Gastroesophageal sphincter (tissue), 4 donors: ENCODE measurements at places on chromosomes 3 and 15.

GRCh38 chr3:48118322-48118721 lies 69.9 kb downstream of the CDC25A start:
- no peak overlapping the region for H3K27ac ChIP-seq
- no peaks in the 10 kb centered on the region for H3K4me1 ChIP-seq
- H3K36me3 ChIP-seq = no peaks in the 10 kb centered on the region

DNA sequence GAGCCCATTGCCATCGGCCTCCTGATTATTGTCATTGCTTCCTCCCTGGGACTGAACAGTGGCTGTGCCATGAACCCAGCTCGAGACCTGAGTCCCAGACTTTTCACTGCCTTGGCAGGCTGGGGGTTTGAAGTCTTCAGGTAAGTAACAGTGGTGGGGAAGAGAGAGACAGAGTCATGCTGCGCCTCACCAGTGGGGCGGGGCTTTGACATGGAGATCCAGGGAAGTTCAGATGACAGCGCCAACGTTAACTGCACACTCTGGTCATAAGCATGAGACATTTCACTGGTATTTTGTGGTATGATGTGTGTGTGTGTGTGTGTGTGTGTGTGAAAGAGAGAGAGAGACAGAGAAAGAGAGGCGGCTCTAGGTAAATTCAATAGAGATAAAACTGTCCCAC lies 41.0 kb downstream of the AQP9 start:
- H3K36me3 ChIP-seq = no peaks in the 10 kb centered on the region
- H3K27me3 ChIP-seq = peaks cover 15% of the 10 kb centered on the region
- ATAC-seq = no peak
- no peaks in the 10 kb centered on the region for H3K4me1 ChIP-seq
- H3K27ac ChIP-seq = no peak overlapping the region

DNA sequence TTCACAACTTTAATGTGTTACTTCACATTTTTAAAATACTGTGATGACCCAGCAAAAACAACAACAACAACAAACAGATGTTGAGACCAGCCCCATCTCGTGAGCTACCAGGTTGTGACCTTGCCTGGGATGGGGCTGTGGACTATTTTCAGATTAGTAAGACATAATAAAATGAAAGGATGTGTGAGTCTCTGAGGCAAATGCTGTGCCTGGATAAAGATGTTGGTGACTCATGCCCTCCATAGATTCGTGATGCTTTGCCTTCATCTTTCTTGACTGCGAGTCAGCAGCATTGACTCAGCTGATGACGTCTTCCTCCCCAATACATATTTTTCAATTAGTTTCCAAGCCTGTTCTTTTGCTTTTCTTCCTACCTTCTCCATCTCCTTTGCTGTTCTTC lies 453.0 kb upstream of the CFAP20DC start:
- no peak for ATAC-seq
- H3K27me3 ChIP-seq = no peaks in the 10 kb centered on the region
- H3K4me3 ChIP-seq = no peak overlapping the region
- H3K27ac ChIP-seq = no peak overlapping the region
- H3K4me1 ChIP-seq = no peaks in the 10 kb centered on the region

DNA sequence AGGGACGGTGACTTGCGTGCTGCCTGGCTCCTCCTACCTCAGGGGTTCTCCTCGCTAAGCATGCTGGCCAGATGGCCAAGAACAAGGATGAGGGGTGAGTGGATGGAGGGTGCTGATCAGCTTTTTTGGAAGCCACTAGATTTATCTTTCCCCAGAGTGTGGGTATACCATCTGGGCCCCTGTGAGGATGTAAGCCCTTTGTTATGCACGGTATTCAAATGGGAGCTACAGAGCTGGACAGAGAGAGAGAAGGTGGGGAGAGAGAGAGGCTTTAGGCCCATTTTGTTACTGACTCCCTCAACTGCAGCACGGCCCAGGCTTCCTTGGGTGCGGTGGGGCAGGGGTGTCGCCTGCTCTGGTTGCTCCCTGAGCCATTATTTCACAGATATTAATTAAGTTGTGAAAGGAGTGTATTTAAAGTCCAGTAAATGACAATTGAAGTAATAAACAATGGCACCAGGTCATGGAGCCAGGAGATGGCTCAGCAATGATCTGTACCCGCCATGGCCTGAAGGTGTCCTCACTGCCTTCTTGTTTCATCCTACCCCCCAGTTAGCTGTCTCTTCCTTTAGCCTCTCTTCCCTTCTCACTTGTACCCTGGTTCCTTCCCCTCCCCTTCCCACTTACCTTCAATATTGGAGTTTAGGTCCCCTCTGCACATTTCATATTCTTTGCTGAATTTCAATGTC lies 158.0 kb downstream of the CLSTN2 start:
- no peaks in the 10 kb centered on the region for H3K27me3 ChIP-seq
- H3K36me3 ChIP-seq = no peaks in the 10 kb centered on the region
- peaks cover 5% of the 10 kb centered on the region for H3K4me1 ChIP-seq
- no peak for ATAC-seq
- no peak overlapping the region for H3K4me3 ChIP-seq

GRCh38 chr3:64360280-64360679 lies 135.0 kb upstream of the PRICKLE2 start:
- H3K4me1 ChIP-seq = peaks cover 9% of the 10 kb centered on the region
- no peaks in the 10 kb centered on the region for H3K36me3 ChIP-seq
- no peak overlapping the region for H3K4me3 ChIP-seq
- no peaks in the 10 kb centered on the region for H3K27me3 ChIP-seq
- no peak for ATAC-seq
- no peak overlapping the region for H3K27ac ChIP-seq

DNA sequence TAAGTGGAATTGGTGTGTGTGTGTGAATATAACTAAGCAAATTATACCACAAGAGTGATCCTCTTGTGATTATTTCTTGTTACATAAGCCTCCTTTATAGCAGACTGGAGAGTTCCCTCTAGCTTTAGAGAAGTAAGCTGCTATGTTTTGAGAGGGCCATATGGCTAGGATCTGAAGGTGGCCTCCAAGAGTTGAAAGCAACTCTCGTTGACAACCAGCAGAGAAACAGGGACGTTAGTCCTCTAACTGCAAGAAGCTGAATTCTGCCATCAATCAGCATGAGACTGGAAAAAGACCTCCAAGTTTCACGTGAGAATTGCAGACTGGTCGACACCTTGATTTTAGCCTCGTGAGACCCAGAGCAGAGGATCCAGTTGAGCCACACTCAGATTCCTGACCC lies 278.5 kb upstream of the ZNF717 start:
- no peak overlapping the region for H3K4me3 ChIP-seq
- peaks cover 7% of the 10 kb centered on the region for H3K4me1 ChIP-seq
- no peaks in the 10 kb centered on the region for H3K36me3 ChIP-seq
- H3K27ac ChIP-seq = no peak overlapping the region

- H3K27me3 ChIP-seq = peaks cover 31% of the 10 kb centered on the region
- no peaks in the 10 kb centered on the region for H3K36me3 ChIP-seq
- ATAC-seq = no peak
- H3K27ac ChIP-seq = no peak overlapping the region
- no peaks in the 10 kb centered on the region for H3K4me1 ChIP-seq
- H3K4me3 ChIP-seq = no peak overlapping the region
These were observed 48.3 kb upstream of the ATP2B2 start for GRCh38 chr3:10553591-10554235.

- ATAC-seq = no peak
- no peak overlapping the region for H3K4me3 ChIP-seq
- H3K36me3 ChIP-seq = no peaks in the 10 kb centered on the region
- no peaks in the 10 kb centered on the region for H3K4me1 ChIP-seq
- H3K27ac ChIP-seq = no peak overlapping the region
These were observed 264.0 kb upstream of the CRBN start for GRCh38 chr3:3443482-3443881.

DNA sequence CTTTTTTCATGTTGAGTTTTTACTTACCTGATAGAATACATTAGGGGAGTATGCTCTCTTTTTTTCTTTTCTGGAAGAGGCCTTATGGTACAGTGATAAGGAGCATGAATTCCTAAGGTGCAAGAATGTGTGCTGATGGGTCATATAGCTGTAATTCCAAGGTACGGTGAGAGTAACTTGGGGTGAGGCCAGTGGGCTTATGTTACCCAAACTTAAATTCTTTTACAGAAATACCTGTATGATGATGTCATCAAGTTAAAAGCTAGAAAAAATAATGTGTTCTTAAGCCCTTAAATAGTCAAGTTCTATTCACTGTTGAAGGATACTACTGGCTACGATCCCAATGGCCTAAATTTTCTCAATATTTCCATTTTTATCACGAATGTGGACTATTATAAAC lies 111.2 kb downstream of the GMPS start:
- H3K4me3 ChIP-seq = no peak overlapping the region
- H3K27me3 ChIP-seq = no peaks in the 10 kb centered on the region
- ATAC-seq = no peak
- no peaks in the 10 kb centered on the region for H3K4me1 ChIP-seq
- H3K27ac ChIP-seq = no peak overlapping the region

GRCh38 chr15:101124731-101125451 lies 127.0 kb downstream of the CHSY1 start:
- H3K27me3 ChIP-seq = no peaks in the 10 kb centered on the region
- no peaks in the 10 kb centered on the region for H3K36me3 ChIP-seq
- peaks cover 43% of the 10 kb centered on the region for H3K4me1 ChIP-seq
- no peak overlapping the region for H3K27ac ChIP-seq
- no peak overlapping the region for H3K4me3 ChIP-seq
- ATAC-seq = no peak

DNA sequence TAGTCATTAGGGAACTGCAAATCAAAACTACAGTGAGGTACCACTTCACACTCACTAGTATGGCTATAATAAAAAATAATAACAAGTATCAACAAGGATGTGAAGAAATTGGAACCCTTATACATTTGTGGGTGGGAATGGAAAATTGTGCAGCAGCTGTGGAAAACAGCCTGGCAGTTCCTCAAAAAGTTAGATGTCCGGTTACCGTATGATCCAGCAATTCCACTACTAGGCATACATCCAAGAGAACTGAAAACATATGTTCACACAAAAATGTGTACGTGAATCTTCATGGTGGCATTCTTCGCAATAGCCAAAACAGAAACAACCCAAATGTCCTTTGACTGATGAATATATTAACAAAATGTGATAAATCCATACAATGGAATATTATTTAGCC lies 187.9 kb upstream of the LYSMD4 start:
- peaks cover 19% of the 10 kb centered on the region for H3K4me1 ChIP-seq
- peaks cover 19% of the 10 kb centered on the region for H3K27me3 ChIP-seq
- H3K36me3 ChIP-seq = no peaks in the 10 kb centered on the region
- no peak for ATAC-seq

- ATAC-seq = peak; percentile 93
- H3K27ac ChIP-seq = peak overlapping the region; percentile 38
- H3K4me3 ChIP-seq = no peak overlapping the region
- H3K4me1 ChIP-seq = no peaks in the 10 kb centered on the region
- H3K27me3 ChIP-seq = peaks cover 3% of the 10 kb centered on the region
These were observed 187.2 kb downstream of the SHQ1 start for GRCh38 chr3:72661115-72661457.

GRCh38 chr3:169825316-169825715 lies 12.6 kb upstream of the LRRC34 start:
- H3K36me3 ChIP-seq = no peaks in the 10 kb centered on the region
- peaks cover 16% of the 10 kb centered on the region for H3K27me3 ChIP-seq
- H3K27ac ChIP-seq = no peak overlapping the region
- H3K4me3 ChIP-seq = no peak overlapping the region
- no peak for ATAC-seq
- H3K4me1 ChIP-seq = no peaks in the 10 kb centered on the region

GRCh38 chr15:32029409-32029861 lies 880 bp upstream of the CHRNA7 start:
- H3K4me1 ChIP-seq = no peaks in the 10 kb centered on the region
- peak overlapping the region; percentile 52 for H3K4me3 ChIP-seq
- H3K36me3 ChIP-seq = no peaks in the 10 kb centered on the region
- ATAC-seq = peak; percentile 53

DNA sequence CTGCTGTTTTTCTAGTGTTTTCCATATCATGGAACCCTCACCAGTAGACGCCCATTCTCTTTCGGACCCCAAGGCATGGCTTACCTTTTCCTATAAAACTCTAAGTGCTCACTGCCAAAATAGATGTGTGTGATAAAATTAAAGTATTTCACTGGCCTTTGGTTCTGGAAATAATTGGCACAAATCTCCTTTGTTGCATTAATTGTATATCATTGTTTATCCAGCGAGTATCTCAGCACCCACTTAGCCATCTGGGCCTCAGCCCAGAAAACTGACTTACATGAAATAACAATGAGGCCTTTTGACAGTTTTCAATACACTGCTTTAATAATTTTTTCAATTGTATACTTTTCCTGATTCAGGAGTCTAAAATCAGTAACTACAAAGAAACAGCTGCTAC lies 105.1 kb downstream of the MECOM start:
- H3K36me3 ChIP-seq = no peaks in the 10 kb centered on the region
- H3K27ac ChIP-seq = no peak overlapping the region
- no peaks in the 10 kb centered on the region for H3K4me1 ChIP-seq

GRCh38 chr3:58375254-58375653 lies 42.6 kb downstream of the PXK start:
- ATAC-seq = no peak
- no peaks in the 10 kb centered on the region for H3K27me3 ChIP-seq
- no peaks in the 10 kb centered on the region for H3K4me1 ChIP-seq

DNA sequence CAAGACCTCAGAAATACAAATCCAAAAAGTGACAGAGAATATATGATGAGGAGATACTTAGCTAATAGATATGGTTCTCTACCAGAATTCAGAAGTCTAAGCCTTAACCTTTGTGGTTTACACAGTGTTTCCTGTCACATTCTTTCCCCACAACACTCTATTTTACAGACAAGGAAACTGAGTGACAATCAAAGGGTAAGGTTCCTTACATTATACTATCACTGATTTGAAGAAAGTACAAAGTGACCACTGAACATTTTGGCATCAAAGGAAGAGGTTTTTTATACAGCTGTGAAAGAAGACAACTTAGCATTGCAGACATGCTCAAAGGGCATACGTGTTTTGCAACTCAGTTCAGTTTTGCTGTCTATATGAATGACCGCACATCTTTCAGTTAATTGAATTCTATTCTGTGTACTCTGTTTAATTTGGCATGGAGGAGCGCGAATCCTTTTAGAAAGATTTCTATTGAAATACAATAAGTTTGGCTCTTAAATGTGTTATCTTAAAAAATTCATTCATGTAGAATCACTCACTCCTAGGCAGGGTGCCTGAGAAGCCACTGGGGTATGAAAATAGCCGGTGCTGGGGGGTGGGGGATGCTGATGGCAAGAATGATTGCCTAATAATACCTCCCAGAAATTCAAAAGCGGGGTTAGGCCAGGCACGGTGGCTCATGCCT lies 66.5 kb upstream of the SKOR1 start:
- ATAC-seq = no peak
- no peak overlapping the region for H3K27ac ChIP-seq
- no peak overlapping the region for H3K4me3 ChIP-seq
